ENCODE measurements at places on chromosomes 6 and 20.
A peak's percentile ranks its signal among the peaks of the same experiment; 100 is the strongest.

DNA sequence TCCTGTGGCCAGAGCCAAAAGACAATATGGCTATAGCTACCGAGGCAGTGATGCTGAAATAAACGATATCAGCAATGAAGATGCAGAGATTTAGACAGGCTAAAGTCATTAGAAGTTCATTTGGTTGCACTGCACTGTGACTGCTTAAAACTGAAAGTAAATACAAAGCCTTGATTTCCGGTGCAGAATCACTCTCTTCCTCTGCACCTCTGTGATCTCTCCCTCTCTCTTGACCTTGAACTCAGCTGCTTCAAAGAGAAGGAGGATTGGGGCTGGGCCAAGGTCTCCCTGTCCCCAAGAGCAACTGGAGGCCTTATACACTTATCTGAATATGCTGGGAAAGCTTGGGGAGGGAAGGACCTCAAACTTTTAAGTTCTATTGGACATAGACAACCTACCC is 34.6 kb upstream of the SPACA1 start:
- no peak for DNase-seq

- no peak for DNase-seq
These were observed 336.2 kb downstream of the UTRN start for GRCh38 chr6:144621332-144621731.

DNA sequence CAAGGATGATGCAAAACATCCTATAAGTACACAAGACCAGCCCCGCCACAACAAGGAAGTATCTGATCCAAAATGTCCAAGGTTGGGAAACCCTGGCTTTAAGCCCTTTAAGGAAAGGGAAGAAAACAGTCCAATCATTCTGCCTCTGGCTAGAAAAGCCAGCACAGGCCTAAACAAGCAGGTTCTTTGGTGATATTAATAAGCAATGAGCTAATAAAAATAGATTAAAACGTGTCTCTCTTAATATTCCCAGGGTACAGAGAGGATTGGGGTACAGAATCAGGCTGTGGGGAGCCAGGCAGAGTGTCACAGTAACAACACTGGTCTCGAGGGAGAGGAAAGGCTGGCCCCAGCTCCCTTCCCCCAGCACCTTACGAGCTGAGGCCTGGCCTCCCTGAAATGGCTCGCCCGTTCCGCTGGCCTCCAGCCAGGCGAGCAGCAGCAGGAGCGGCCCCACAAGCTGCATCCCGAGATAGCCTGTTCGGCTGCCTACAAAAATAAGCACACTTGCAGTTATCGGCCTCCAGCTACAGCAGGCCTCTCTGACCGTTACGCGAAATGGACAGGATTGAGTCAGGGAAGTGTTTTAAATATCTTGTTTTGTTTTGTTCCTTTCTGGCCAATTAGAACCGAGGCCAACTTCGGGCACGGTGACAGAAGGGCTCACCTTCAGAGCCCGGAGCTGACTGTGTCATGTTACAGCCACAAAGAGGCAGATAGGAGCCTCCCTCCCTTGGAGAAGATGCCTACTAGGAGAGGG is 4.0 kb upstream of the ZMYND8 start:
- DNase-seq: no peak

DNA sequence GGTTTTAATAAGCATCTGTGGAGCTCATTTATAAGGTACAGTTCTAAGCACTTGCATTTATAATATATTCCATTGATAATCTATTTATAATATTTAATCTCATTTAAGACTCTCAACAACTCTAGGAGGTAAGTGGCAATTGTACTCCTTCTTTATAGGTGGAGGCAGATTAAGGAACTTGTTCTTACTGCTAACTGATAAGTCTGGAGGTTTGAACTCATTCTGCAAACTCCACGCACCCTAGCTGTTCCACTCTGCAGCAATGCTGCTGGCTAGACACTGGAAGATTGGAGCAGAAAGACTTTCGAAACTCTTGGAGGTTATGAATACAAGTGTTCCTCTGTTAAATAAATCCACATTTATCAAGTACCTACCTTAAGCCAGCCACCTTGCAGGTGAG is 793 bp upstream of the HDAC2 start:
- no peak for DNase-seq

- DNase-seq: no peak
These were observed 65.9 kb upstream of the FBXL4 start for GRCh38 chr6:99013661-99014060.

DNA sequence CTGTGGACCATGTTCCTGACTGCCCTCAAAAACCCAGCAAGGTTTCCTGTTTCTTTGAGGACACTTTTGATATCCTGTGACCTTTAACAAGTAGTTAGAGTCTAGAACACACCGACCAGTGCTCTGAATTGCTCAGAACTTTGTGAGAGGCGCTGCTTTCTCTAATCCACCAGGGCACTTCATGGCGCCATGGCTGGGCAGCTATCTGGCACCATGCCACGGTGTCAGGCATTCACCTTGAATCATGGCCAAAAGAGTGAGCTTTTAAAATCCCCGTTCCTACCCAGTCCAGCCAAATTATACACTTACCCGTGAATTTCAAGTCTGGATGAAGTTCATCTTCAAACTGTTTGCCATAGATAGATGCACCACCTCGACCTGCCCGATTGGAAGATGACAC is 17.0 kb upstream of the CPNE5 start:
- DNase-seq: no peak

GRCh38 chr6:1326535-1327121 is 14.7 kb downstream of the FOXQ1 start:
- DNase-seq: no peak

DNA sequence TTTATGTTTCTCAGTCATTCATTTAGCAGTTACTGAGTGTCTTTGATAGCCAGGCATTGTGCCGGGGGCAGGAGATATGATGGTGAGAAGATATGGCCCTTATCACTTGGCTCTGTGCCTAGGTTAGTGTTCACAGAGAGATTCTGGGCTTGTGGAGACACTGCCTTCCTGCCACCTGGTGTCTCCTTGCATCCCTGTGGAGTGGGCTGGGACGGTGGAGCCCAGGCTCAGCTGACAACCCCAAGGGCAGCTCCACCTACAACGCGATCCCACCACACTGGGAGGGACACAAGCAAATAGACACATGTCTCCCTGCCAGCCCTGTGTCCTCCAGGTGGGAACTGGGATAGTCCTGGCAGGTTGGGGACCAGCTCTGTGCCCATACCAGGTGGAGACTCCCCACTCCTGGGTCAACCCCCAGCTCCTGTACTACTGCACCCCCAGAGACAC is 30.3 kb upstream of the VEGFA start:
- no peak for DNase-seq

DNA sequence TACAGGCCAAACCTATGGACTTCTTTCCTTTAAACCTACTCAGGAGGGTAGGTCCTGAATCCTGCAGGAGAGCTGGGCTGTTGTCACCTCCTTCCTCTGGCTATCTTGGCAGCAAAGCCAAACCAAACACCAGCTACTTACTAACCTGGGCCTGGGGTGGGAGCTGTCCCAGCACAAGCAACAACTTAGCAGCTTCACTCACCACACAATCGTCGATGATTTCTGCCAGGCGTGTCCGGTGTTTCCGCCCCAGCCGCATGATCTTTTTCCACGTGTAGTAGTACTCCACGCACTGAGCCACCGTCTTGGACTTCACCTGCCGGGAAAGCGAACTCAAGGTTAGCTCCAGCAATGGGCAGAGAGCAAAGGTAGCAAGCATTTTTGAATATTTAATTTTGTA is 25.4 kb upstream of the MRPS10 start:
- DNase-seq: no peak

DNA sequence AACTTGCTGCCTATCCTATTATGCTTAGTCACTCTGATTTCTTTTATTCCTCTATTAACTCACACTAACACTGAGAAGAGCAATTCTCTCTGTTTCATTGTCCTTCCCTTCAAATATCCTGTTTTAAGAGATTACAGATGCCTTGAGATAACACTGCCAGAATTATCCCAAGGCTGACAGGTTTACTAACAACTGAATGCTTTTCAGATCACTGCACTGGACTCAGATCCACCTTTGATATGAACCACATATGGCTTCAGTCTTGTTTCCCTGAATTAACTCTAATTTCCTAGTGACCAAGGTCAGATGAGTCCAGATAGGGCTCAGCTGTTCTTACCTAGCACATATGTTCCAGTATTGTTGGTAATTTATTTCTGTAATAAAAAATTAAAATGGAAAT is 633.1 kb downstream of the GRIK2 start:
- DNase-seq: no peak

DNA sequence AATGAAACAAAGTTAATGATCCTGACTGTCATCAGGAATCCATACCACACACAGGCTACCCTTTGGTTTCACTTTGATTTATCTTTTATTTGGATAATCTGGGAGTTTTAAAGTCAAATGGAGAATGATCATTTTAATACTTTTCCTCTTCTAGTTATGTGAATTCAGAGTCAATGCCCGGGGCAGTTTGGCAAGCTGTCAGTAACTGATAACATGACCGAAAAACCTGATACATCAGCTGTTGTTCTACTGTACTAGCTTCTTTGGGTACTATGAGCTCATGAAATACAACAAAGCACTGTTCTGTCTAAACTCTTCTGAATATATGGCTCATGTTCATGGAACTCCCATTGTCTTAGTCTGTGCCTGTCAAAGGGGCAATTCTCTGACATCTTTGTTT is 30.2 kb downstream of the KLHL31 start:
- no peak for DNase-seq

DNA sequence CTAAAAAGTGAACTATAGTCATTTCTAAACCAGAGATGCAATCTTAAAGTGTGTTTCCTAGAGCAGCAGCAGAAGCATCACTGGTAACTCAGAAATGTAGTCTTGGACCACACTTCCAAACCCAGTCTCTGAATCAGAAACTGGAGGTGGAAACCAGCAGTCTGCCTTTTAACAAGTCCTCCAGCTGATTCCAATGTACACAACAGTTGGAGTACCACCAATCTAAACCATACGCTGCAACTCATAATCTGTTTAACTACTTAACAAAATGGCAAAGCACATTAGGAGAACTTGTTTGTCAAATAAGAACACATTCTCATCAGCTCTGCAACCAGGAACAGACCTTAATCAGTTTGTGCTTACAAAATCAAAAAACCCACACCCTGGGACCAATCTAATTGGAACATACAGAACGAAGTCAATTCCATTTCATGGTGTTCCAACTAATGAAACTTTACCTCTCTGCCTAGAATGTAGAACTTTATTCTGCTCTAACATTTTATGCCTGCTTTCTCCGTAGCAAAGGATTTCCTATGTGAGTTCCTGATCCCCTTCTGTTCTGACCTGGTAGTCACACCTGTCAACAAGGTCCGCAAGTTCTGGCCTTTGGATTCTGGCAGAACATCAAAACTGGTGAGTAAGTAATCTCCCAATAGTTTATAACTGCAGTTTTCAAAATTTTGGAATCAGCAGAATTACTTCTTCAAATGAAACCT is 390.4 kb downstream of the HTR1B start:
- no peak for DNase-seq

DNA sequence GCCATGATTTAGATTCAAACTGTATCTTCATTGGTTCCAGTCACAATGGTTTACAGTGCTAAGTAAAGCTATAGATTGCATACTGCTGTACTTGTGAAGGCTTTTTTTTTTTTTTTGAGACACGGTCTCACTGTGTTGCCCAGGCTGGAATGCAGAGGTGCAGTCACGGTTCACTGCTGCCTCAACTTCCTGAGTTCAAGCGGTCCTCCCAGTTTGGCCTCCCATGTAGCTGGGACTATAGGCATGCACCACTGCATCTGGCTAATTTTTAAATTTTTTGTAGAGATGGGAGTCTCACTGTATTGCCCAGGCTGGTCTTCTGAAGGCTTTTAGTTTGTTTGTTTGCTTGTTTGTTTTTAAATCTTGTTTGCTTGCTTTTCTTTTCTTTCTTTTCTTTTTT is 24.9 kb downstream of the ITCH start:
- no peak for DNase-seq

GRCh38 chr6:10315034-10315433 is 99.8 kb downstream of the TFAP2A start:
- peak; percentile 70 for DNase-seq

GRCh38 chr20:5606350-5606749 is 143.9 kb upstream of the SHLD1 start:
- no peak for DNase-seq

- no peak for DNase-seq
These were observed 51.7 kb downstream of the CTNNBL1 start for GRCh38 chr20:37745553-37745952.

DNA sequence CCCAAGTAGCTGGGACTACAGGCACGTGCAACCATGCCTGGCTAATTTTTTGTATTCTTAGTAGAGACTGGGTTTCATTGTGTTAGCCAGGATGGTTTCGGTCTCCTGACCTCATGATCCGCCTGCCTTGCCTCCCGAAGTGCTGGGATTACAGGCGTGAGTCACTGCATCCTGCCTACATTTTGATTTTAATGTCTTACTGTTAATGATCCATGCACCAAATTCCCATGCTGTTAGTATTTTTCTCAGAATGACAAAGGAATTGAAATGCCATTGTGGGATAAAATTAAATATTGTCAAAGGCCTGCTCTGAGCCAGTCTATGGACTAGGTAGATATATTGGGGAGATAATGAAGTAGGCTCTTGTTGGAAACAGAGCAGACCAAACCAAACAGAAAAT is 28.2 kb downstream of the CBFA2T2 start:
- no peak for DNase-seq

DNA sequence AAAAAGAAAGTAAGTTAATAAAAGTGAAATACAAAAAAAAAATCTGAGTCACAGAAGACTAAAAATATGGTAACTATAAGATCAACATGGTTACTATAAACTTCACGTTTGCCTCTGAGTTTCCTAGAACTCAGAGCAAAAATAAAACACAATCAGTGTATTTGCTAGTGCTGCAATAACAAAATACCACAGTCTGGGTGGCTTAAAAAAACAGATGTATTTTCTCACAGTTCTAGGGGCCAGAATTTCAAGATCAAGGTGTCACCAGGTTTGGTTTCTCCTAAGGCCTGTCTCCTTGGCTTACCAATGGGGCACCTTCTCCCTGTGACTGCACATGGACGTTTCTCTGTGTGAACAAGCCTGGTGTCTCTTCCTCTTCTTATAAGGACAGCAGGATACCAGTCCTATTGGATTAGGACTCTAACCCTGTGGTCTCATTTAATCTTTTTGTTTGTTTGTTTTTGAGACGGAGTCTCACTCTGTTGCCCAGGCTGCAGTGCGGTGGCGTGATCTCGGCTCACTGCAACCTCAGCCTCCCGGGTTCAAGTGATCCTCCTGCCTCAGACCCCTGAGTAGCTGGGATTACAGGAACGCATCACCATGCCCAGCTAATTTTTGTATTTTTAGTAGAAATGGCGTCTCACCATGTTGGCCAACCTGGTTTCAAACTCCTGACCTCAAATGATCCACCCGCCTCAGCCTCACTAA is 104.9 kb upstream of the LOC128125822 start:
- no peak for DNase-seq

Data from H1 (cell line).